Non-pigmented ciliary epithelial cell (primary cell): ENCODE measurements at places on chromosomes 2 and 18.
A peak's percentile ranks its signal among the peaks of the same experiment; 100 is the strongest.

DNA sequence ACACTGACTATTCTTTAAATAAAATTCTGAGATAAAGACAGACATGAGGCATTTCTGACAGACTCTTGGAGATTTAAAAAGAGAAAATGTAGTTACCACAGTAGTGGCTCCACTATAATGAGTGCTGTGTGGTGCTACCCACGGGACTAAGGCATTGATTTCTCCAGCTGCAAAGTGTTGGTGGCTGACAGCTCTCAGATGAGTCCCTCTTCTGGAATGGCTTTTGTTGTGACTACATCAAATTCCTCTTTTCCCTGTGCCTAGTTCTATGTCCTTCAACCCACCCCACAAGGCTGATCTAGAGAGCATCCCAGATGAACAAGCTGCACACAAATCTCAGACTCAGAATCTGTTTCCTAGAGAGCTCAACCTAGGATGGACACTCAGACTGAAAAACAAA is 884.8 kb upstream of the ZEB2 start:
- DNase-seq, result no peak

DNA sequence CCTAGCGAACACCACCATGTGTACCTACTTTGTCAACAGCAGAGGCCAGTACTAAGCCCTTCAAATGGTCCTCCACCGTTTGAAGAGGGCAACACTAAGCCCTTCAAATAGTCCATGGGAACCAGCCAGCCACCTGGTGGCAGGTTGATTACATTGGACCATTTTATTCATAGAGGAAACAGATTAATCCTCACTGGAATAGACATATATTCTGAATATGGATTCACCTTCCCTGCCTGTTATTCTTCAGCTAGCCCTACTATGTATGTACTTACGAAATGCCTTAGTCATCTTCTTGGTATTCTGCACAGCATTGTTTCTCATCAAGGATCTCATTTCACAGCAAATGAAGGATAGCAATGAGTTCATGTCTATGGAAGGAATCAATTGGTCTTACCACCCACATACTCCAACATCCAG is 10.0 kb upstream of the ZNF396 start:
- peak; percentile 63 for DNase-seq

DNA sequence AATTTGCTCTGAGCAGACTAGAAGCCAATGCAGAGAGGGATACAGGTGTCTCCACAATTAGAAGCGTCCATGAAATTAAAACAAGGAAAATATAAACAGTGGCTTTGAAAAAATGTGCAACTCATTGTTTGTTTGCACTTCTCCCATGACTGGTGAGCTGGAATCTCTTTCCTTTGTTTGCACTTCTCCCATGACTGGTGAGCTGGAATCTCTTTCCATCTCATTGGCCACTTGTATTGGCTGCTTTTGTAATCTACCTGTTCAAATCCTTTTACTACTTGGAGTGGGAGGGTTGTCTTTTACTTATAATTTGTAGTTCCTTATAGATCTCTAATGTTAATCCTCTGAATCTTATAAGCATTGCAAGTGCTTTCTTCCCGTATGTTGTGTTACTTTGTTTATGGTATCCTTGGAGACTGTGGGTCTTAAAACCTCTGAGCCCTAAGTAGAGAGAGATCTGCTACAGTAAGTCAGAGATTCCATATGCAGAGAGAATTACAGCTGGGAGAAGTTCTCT is 94.1 kb downstream of the RTN4 start:
- DNase-seq, result no peak

DNA sequence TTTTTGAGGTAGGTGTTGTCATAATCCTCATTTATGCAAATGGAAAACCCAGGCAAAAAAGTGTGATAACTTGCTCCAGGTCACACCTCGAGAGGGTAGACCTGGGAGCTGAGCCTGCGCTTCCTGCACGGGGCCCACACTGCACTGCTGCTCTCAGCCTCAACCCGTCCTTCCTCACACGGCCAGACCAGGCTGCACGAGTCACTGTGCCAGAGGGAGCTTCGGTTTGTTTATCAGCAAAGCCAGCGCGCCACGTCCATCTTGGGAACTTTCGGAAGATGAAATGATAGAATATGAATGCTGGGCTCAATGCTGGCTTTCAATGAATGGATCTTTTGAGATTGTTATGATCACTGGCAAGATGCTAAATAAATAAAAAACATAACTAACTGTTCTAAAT is 14.4 kb downstream of the COPS9 start:
- no peak for DNase-seq

- no peak for DNase-seq
Observed at GRCh38 chr2:228387776-228388175, 206.3 kb upstream of the SPHKAP start.

DNA sequence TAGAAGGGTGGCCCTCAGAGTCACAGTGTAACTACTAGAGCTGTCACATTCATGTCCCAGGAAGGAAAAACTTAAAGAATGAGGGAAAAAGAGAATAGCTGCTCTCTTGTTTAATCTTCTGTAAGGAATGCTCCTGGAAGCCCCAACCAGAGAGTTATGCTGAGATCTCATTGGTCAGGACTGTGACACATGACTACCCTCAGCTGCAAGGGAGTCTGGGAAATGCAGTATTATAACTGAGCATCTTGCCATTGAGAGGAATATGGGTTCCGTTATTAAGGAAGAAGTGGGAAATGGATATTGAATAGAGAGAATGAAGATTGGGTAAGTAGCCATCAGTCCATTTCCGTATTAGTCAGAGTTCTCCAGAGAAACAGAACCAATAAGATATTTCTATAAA is 165.9 kb downstream of the ALPK2 start:
- no peak for DNase-seq

DNA sequence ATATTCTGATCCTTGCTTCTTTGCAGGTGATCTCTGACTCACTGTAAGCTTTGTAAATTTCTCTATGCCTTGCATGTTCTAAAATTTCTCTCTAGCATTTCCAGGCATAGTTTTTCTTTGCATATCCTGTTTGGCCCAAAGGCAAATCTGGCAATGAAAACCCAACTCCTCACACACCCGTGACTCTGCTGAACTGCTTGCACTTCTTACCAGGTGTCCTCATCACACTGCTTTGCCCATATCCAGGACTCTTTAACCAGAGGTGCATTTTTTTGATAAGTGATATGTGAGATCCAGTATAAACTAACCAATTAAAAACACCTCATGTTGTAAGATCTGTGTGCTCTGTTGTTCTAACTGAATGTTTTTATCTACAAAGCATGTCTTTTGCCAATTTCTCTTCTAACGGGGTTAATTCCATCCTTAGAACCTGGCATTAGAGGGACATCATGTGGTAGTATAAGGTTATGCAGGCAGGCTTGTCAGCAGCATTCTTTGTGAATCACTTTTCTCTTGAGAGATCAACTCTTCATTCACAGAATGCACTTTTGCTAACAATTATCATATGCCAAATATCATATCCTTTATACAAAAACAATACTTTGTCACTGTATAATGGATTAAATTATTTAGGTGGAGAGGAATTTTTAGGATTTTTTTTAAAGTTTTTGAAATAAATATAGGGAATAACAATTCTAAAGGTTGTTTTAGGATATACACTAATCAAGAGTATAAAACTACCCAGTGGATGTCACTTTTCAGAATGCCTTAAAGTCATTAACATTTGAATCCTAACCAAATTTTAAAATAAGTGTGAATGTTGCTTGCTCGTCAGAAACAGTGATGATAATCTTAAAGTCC is 20.8 kb upstream of the TMX3 start:
- no peak for DNase-seq
